ENCODE measurements at places on chromosomes 16 and 17.

DNA sequence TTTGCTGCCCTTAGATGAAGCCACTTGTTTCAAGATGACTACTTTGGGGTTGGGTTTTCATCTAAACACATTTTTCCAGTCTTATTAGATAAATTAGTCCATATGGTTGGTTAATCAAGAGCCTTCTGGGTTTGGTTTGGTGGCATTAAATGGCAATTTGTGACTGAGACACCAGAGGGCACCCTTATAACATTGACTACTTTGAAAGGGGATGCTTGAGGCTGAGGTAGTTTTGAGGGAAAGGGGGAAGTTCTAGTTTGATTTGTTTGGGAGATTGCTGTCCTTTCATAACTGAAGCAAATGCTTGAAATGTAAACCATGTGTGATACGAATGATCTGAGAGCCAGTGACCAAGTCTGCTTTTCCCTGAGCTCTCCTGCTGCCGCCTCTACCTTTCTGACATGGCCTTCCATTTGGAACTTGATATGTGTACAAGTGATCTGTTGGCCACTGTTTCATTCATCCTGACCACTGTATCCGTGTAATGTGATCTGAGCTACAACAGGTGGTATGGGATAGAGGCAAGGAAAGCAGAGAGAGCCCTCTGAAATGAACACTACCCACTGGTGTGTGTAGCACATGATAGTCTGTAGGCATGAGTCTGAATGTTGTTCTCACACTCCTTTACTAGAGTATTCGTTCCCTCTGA, 5.8 kb upstream of the RARA start:
- DNase-seq, result peak; percentile 85

GRCh38 chr16:69326172-69326873, 4.1 kb downstream of the PDF start:
- no peak for DNase-seq

GRCh38 chr17:6276711-6277110, 158.2 kb downstream of the AIPL1 start:
- DNase-seq, result no peak

DNA sequence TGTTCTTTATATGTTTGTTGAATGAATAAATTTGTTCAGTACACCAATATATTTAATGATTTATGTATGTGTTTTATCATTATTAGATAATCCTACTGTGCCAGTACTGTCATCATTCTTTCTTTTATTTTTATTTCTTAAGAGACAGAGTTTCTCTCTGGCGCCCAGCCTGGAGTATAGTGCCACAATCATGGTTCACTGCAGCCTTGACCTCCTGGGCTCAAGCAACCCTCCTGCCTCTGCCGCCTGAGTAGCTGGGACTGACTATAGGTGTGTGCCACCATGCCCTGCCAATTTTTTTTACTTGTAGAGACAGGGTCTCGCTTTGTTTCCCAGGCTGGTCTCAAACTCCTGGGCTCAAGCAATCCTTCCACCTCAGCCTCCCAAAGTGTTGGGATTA, 41.8 kb downstream of the PAFAH1B1 start:
- DNase-seq, result no peak

GRCh38 chr17:77332981-77333685, 192.4 kb downstream of the SEC14L1 start:
- peak; percentile 95 for DNase-seq

GRCh38 chr17:18179804-18180203, 3.8 kb upstream of the ALKBH5 start:
- no peak for DNase-seq

GRCh38 chr17:75048249-75048878, 1.3 kb downstream of the KCTD2 start:
- DNase-seq, result peak; percentile 38

GRCh38 chr17:64174686-64175456, 44.9 kb upstream of the ERN1 start:
- DNase-seq, result peak; percentile 79

DNA sequence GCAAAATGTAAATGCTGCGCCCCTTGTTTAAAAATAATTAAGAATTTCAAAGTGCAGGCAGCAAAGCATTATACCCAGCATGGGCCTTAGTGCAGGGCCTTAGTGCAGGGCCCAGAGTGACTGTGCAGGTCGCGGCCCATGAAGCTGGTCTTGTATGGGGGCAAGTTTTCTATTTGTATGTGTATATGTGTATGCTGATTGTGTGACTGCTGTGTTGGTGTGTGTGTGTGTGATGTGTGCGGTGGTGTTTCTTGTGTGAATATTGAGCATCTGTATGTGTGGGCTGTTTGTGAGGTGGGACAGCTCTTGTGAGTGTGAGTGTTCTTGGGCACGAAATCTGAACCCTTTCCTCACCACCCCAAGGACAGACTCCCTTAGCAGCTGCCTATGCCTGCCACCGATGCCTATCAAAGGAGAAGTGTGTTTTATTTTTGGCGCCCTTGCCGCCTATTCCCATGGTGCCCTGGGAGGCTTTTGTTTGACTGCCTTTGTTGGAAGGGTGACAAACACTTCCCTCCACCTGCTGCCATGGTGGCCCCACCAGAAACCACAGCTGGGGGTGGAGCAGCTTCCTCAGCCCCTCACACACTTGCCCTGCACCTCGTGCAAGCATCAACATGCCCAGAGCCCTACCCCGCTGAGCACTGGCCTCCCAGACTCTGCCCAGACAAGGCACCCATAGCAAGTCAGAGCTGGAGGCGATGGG, 18.0 kb downstream of the CCR7 start:
- DNase-seq, result no peak

- no peak for DNase-seq
Observed at GRCh38 chr17:52789829-52790228, 631.3 kb upstream of the CA10 start.

DNA sequence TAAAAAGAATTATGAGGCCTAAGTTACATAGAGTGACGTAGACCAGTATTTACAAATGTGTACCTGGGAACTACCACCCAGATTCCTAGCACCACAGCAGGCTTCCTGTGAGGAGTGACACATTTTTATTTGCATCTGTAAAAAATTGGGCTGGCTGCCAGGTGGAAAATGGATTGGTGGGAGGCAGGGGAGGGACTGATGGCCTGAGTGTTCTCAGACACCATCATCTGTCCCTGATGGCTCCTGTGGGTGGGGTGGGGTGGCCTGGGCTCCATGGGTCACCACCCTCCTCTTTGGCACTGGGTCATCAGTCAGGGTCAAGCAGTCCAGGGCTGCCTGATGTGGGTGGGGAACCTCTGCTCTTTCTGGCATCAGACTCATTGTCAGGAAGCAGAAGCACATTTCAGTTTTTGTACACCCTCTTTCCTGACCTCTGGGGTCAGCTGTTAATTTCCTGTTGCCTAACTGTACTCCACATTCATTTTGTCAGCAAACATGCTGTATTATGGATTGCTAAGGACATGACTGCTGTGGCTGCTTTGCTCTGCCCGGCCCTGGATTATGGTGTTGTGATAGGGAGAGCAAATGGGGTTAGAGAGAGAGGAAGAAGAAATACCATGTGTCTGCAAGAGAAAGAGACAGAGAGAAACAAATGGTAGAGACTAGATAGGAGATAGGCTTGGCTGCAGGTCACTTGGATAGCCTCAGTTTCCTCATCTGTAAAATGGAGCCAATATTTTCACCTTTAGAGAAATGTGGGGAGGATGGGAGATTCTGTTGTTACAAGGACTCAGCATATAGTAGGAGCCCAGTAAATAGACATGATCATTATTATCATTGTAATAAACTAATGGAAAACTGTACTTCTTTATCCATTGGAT, 11.6 kb upstream of the MFAP4 start:
- peak; percentile 19 for DNase-seq

GRCh38 chr16:71479420-71479819, 9.7 kb downstream of the ZNF19 start:
- no peak for DNase-seq

DNA sequence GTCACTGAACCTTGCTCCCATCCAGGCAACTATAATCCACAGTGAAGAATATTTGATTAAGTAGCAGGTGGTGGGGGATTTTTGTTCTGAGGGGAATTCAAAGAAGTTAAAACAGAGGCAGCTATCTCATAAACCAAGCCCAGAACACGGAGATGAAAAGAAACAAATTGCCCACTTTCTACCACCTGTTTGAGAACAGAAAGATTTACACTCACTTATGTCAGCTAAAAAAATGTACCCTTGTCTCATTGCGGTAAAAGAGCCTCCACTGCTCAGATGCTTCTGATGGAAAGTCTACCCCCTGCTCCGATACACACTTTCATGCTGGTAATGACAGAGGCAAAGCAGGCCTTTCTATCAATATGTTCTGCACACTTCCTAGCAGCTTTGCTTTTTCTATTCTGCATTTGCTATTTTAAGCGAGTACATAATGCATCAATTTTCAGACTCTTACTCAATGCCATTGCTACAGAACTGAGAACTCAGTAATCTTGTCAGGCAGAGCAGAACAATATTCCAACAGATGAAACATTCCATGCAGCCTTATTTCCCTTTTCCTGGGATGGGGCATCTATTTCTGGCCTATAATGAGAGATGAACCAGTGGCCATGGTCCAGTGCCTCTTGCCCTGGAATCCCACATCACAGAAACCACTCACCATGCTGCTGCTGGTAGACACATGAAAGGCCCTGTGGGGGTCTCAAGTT, 29.0 kb downstream of the CDK5R1 start:
- DNase-seq, result no peak

- peak; percentile 84 for DNase-seq
Observed at GRCh38 chr17:76384222-76384986, at the start of gene SPHK1. Gene SPHK1, plus strand, starts transcription at chr17:76384609. Its CDS starts 1,036 bp downstream, at chr17:76385645.
